Stimulated activated CD8-positive, alpha-beta memory T cell treated with anti-CD3 and anti-CD28 coated beads, Interleukin-2, amount 100 ng/mL, for 1 hour (primary cell): ENCODE measurements at places on chromosomes 3 and 15.

GRCh38 chr3:128907706-128908445 is 28.5 kb downstream of the ACAD9 start:
- no peak for DNase-seq

- no peak for DNase-seq
Measured at GRCh38 chr15:80168421-80168820, 15.6 kb downstream of the FAH start.

DNA sequence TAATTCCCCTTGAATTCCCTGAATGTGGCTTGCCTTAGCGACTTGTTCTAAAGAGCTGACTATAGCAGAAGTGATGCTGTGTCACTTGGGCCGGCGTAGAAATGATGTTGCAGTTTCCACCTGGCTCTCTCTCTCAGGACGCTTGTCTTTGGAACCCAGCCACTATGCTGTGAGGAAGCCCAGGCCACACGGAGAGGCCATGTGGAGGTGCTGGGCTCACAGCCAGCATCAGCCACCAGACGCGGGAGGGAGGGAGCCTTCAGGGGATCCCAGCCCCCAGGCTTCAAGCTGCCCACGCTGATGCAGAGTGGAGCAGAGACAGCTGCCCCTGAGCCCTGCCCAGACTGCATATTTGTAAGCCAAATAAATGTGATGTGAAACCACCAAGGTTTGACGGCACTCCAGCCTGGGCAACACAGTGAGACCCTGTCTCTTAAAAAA is 18.6 kb downstream of the RNU5B-1 start:
- DNase-seq = no peak

DNA sequence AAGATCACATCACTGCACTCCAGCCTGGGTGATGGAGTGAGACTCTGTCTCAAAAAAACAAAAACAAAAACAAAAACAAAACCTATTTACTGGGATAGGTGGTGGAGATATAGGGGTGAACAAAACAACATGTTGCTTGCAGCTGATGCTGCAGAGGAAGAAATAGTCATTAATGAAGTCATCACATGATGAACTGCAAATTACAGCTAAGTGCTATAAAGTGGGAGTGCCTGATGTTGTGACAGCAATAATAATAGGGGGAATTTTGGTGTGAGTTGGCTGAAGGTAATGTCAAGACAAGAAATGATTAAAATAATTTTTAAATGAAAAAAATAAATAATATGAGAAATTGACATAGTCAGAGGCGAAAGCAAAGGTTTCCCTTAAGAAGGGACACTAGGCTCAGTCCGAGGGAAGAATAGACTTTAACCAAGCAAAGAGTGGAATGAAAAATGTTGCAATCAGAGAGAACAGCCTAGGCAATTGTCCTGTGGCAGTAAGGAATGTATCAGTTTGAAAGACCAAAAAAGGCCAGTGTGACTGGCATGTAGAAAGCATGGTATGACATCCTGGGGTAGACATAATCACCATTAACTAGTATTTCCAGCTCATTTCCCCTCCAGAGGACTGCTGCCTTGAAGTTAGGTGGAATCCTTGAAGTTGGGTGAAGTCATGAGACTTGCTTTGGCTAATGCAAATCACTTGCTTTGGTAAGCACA is 14.7 kb upstream of the PIK3CB start:
- DNase-seq = no peak

GRCh38 chr3:142724682-142725356 is 985 bp downstream of the TRPC1 start:
- DNase-seq = no peak

DNA sequence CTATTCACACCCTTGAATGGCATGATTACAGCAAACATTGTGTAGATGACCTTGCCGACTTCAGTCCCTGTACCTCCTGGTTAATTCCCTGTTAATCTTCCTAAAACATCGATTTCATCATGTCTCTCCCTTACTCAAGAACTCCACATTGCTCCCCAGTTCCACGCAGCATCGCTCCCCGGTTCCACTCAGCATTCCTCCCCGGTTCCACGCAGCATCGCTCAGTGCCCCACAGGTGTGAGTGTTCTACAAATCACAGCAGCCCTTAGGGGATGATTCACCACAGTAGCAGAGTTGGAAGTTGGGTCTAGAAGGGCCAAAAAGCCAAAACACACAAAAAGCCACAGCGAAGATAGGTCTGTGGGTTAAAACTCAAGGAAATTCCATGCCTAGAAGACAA is 8.6 kb upstream of the TNK2 start:
- no peak for DNase-seq

GRCh38 chr3:99049164-99049563 is 147.7 kb upstream of the DCBLD2 start:
- DNase-seq = no peak

GRCh38 chr15:92617549-92618520 is 37.7 kb downstream of the FAM174B start:
- DNase-seq = no peak

DNA sequence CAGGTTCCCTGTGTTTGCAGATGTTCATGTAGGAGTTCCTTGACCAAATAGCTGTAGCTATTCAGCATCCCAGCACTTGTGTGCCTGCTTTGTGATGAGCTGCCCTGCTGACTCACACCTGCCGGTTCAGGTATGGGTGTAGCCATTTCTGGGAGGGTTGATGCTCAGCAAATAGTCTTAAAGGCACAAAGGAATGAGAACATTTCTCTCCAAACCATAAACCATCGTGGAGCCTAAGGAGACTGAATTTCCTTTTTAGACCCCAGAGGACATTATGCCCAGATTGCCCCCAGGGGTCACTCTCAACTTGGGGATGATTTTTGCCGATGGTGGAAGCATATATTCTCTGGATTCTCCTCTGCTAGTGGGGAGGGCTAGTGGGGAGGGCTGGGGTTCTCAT is 80.6 kb downstream of the ADAMTSL3 start:
- DNase-seq = no peak

GRCh38 chr15:95410757-95411156 is 919.7 kb upstream of the NR2F2 start:
- DNase-seq = no peak

- DNase-seq = no peak
Measured at GRCh38 chr3:37225481-37225880, 51.1 kb upstream of the LRRFIP2 start.

DNA sequence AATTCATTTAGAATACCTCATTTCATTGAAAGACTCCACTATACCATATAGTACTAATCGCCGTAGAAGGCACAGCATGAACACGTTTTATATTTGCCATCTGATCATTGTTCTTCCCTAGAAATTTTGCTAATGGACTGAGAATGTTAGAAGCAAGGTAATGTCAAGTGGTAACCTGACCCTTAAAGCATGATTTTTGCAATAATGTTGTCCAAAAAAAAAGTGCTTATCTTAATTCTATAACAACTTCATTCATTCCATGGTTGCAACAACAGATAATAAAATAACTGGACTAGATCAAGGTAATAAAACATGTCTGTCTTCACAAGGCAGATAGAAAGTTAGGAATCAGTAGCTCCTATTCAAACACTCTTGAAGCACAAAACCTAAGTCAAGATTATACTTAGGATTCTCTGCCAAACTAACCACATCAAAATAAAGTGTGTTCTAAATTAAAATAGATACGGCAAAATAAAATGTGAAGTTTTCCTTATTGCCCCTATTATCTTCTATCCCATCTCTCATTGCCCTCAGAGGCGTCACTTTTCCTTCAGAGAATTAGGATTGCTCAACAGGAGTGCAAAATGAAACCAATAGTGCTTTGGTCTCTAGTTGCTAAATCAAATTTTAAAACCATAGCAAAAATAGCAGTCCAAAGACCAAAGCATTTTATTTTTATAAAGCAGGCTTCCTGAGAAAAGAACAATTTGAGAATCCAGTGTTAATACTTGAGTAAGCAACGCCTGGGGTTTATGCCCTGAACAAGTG is 317.4 kb upstream of the UBE2E2 start:
- no peak for DNase-seq

DNA sequence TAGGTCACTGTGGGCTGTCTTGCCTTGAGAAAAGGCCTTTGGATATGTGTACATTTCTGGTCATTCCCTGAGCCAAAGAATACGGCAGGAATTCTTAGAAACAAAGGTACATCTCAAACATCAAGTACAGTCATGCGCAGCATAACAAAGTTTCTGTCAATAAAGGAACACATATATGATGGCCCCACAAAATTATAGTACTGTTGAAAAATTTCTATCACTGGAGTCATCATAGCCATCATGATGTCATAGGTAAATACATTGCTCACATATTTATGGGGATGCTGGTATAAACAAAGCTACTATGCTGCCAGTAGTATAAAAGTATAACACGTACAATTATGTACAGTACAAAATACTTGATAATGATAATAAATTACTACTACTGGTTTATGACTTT is 38.9 kb upstream of the NECTIN3 start:
- DNase-seq = no peak

DNA sequence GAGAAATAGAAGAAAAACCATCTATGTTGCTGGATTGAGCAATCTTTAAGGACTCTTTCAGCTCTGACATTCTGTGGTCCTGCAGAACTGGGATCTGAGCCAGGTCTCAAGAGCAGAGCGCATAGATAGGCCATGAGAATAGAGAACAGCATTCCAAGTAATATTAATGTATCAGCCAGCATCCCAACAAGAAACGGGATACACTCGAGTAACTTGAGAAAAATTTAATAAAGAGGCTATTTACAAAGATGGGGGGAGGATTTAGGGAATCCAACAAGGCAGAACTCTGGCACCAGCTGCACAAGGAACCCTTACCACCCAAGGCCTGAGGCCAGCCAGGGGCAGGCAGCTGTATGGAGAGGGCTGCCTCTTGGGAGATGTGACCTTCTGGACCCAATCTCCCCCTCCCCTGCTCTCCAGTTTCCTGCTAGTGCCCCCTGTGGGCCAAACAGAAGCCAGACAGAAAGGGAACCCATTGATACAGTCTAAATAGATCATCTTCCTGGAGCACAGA is 8.2 kb downstream of the TMOD2 start:
- DNase-seq = no peak
